ENCODE measurements at places on chromosomes 12 and 14. TPM values are rescaled to one million over a fixed set of nuclear protein-coding genes. Genes with fewer than 3 reads are reported as not detected.

Gene SLC25A21
- 0.99 TPM for total RNA-seq

Gene SDR39U1
- 18.5 TPM for total RNA-seq

Gene CFAP73
- total RNA-seq, result 7.6 TPM

Gene P3H3
- total RNA-seq, result 28.7 TPM

Gene FBXO33
- total RNA-seq, result 13.6 TPM

Gene MYH6
- total RNA-seq, result 0.11 TPM

Gene LRP1-AS
- not detected for total RNA-seq

Gene ERP27
- 0.22 TPM for total RNA-seq

Gene ANKRD33
- total RNA-seq, result 0.17 TPM

Gene PRPH
- 22.8 TPM for total RNA-seq

Gene RNASE1
- 99.1 TPM for total RNA-seq

Gene IFNG-AS1
- total RNA-seq, result 0.10 TPM

Gene SLC25A47
- total RNA-seq, result not detected

Gene SPIC
- not detected for total RNA-seq

Gene C14orf39
- total RNA-seq, result 0.55 TPM

Gene MAP1LC3B2
- total RNA-seq, result 3.8 TPM

Gene SLCO1B1
- not detected for total RNA-seq

Gene DPY19L2
- total RNA-seq, result 48.8 TPM

Gene KCNH3
- 3.2 TPM for total RNA-seq
